ENCODE measurements at places on chromosomes 4 and X. TPM values are rescaled to one million over a fixed set of nuclear protein-coding genes. Genes with fewer than 3 reads are reported as not detected.

PDLIM3 gene
- 5.5 TPM for polyA plus RNA-seq

DNA sequence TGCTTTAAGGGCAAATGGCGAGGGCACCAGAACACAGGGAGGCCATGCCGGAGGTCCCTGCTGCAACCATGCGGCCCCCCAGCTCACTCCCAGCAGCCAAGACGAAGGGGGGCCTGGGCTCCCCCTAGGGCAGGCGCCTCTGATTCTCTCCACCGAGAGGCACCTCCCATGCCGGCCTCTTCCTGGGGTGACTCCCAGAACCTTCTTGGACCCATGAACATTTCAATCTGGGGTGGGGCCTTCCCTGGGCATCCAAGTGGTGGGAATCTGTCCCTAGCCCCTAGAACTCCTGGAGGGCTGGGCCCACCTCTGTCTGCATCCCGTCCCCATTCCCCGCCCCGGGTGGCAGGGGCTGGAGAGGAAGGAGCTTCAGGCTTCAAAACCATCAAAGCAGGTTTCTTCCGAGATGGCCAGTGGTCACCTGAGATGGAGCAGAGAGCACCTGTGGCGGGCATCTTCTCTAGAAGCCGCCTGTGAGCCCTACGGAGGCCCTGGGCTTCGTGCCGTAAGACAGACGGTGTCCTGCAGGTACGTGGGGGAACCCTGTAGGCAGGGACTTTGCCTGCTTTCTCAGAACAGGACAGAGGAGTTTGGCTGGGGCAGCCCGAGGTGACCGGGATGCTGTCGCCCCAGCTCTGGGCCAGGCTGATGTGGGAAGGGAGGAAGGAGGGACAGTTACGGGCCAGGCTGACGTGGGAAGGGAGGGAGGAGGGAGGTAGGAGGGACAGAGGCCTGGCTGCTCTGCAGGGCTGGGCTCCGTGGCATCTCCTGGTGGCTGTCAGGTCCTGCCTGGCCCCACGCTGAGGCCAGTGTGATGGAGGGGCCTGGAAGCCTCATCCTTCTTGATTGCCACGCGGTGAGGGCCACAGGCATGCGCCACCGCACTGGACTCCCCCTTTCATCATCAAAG lies 6.8 kb upstream of the SLC25A6 start:
- DNase-seq: no peak

DNA sequence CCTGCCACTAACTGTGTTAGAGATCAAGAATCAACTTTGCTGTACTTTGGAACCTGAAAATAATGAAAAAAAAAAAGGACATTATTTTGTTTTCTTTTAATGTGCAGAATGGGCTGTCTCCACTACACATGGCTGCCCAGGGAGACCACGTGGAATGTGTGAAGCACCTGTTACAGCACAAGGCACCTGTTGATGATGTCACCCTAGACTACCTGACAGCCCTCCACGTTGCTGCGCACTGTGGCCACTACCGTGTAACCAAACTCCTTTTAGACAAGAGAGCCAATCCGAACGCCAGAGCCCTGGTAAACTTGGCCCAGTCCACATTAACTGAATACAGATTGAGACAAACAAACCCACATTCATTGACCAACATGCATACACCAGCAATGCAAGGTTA lies 206.2 kb downstream of the ANK2 start:
- no peak for DNase-seq

DNA sequence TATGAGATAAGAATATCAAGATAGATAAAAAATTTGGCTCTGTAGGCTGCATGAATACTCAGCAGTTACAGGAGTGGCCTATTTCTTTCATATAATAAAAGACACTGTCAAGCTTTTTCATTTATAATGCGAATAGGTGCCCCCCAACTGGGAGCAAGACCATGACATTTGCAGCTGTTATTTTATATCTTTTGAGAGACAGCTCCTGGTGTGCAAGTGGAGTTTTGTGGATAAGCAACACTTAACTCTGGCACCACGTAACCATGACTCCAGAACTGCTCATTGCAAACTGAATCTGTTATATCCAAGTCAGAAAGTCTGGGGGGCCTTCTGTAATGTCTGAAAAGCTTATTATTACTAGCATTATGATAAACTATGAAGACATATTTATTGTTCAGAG lies 1372.4 kb downstream of the C4orf33 start:
- no peak for DNase-seq

DNA sequence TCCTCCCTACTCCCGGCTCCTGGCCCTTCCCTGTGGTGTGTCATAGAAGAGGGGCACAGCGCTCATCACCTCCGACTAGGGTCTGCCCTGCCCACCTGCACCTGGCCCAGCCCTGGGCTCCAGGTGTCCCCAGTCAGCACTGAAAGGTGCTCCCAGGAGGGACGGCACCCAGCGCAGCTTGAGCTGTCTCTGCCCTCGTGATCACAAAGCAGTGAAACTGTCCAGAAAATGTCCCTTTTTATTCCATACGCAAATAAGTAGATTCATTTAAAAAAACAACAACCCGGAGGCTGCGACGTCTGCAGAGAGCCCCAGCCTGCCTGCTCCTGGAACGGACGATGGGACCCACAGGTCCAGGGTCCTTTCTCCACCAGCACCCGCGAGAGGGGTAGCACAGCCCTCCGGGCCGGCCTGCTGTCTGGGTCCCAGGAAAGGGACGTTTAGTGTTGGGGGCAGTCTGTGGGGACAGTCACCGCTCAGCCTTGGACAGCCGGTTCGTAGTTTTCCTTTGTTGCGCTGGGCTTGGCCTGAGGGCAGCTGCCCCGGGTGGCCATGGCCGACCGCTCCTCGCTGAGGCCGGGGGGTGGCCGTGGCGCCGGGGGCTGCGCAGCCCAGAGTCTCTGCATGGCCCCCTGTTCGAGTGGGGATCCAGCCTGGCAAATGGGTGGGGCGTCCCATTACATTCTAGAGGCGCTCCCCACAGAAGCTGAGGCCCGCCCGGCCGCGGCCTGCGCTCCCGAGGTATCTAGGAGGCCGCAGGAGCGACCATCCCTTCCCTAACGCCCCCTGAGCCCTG lies 4.6 kb downstream of the HMX1 start:
- no peak for DNase-seq
